ENCODE measurements at places on chromosomes 2 and 18. TPM values are rescaled to one million over a fixed set of nuclear protein-coding genes. Genes with fewer than 3 reads are reported as not detected.
A peak's percentile ranks its signal among the peaks of the same experiment; 100 is the strongest.

- no peak overlapping the region for H3K27ac ChIP-seq
- no peak overlapping the region for H3K4me3 ChIP-seq
- no peaks in the 10 kb centered on the region for H3K4me1 ChIP-seq
Measured at GRCh38 chr18:26414901-26415440, 133.4 kb downstream of the KCTD1 start.

CNTNAP5 gene
- 0.30 TPM for total RNA-seq

GRCh38 chr2:130806370-130806769 lies 30.3 kb upstream of the ARHGEF4 start:
- H3K36me3 ChIP-seq: no peaks in the 10 kb centered on the region
- H3K4me1 ChIP-seq: no peaks in the 10 kb centered on the region
- H3K27ac ChIP-seq: no peak overlapping the region
- peaks cover under 1% of the 10 kb centered on the region for H3K27me3 ChIP-seq
- H3K4me3 ChIP-seq: no peak overlapping the region

GAL3ST2 gene
- not detected for total RNA-seq

- DNase-seq: peak; percentile 70
- H3K27me3 ChIP-seq: no peaks in the 10 kb centered on the region
Measured at GRCh38 chr2:152456262-152456661, 121.3 kb downstream of the FMNL2 start.

DNA sequence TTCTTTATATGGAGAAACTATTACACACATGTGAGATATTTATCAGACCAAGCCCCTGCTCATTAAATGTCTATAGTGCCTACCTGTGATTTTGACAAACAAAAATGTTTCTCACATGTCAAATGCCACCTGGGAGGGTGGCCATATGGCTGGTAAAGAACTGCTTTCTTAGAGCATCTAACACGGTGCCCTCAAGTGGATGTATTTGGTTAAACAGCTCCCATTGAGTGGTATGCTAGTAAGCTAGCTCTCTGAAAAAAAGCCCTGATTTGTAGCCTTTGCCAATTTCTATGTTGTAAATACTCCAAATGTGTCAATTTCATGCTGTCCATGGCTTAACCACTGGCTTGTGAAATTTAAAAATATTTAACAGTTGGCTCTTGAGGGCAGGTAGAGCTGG lies 94.6 kb downstream of the PMAIP1 start:
- H3K4me1 ChIP-seq: no peaks in the 10 kb centered on the region
- no peaks in the 10 kb centered on the region for H3K36me3 ChIP-seq
- H3K27me3 ChIP-seq: peaks cover 9% of the 10 kb centered on the region
- DNase-seq: no peak
- H3K27ac ChIP-seq: no peak overlapping the region

DNA sequence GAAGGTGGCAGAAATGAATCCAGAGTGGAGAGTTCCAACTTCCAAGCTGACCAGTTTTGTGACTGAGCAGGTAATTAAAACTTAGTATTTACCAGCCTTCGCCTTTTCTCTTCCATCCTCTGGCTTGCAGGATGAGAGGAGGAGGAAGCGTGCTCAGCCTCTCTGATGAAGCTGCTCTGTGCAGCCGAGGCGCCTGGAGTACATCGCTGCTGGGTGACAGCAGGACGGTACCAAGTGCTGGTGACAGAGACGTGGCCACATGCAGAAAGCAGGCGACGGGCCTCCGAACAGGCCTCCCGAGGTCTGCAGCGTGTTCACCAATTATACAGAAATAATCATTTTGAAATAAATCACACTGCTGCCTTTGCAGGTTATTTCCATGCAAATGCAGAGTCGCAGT lies 95.0 kb downstream of the MBP start:
- H3K27me3 ChIP-seq: no peaks in the 10 kb centered on the region
- peaks cover 15% of the 10 kb centered on the region for H3K4me1 ChIP-seq
- no peaks in the 10 kb centered on the region for H3K36me3 ChIP-seq

EPB41L3 gene
- total RNA-seq: 92.3 TPM

SH3RF3 gene
- 7.3 TPM for total RNA-seq

DNA sequence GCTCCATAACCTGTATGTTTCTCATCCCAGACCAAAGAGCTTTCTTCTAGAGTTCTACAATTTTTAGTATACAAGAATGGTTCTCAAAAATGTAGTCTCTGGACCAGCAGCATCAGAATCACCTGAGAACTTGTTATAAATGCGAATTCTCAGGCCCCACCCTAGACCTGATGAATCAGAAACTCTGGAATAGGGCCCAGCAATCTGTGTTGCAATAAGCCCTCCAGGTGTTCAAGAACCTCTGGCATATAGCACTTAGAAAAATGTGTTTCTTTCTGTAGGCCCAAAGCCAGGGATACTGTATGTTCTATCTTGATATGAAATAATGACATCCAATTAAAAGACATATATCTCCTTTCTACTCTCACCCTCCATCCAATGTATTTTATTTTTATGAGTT lies 10.4 kb downstream of the PAIP2B start:
- H3K4me1 ChIP-seq: no peaks in the 10 kb centered on the region
- H3K4me3 ChIP-seq: no peak overlapping the region

SLC9A4 gene
- total RNA-seq: 0.07 TPM
